ENCODE measurements at places on chromosomes 3 and 15.

- DNase-seq = no peak
Measured at GRCh38 chr3:123296261-123296660, 94.5 kb downstream of the SEC22A start.

DNA sequence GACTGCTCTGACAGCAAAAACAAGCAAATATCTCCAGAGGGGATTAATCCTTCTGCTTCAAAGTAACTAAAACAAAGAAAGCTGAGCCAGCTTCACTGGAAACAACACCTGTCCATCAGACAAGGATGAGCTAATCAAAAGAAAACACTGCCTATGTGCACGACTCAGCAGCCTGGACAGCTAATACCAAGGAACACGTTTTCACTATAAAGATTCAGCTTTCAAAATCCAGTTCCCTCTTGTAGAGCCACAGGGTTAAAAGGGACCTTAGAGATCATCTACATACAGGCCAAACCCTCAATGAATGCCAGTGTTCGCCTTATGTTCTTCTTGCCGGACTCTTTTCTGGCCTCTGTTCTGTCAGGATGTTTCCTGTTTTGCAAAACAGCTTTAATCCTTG, 6.9 kb downstream of the TUSC7 start:
- no peak for DNase-seq

DNA sequence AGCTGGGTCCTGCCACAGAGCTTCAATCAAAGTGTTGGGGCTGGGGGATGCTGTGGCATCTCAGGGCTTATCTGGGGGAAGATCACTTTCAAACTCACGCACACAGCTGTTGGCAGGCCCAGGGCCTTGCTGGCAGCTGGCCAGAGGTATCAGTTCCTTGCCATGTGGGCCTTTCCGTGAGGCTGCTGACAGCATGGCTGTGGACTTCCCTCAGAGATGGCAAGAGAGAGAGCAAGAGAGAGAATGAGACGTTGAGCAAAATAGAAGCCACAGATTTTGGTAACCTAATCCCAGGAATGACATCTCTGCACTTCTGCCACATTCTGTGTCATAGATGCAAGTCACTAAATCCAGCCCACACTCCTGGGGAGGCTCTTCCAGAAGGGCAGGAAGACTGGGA, 91.0 kb downstream of the TPRG1 start:
- DNase-seq = no peak

- DNase-seq = peak; percentile 36
Measured at GRCh38 chr3:128698211-128699047, 27.6 kb upstream of the RAB7A start.

DNA sequence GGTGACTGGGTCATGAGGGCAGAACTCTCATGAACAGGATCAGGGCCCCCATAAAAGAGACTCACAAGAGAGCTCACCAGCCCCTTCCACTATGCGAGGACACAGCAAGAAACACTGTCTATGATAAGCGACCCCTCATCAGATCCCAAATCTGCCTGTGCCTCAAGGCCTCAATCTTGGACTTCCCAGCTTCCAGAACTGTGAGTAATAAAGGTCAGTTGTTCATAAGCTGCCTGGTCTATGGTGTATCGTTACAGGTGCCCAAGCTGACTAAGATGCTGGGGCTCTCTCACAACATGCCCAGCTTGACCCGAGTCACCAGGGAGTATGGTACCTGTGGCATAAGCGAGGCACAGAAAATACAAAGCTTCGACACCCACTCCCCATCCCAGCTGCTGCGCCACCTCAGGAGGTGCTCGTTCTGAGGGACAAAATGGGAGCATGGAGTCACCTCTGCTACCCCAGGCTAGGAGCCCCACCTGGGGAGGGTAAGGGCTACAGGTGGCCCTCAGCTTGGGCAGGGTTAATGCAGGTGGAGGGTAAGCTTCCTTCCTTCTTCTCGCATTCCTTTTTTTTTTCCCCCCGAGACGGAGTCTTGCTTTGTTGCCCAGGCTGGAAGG, 234.1 kb downstream of the ADAMTS17 start:
- DNase-seq = no peak

- peak; percentile 64 for DNase-seq
Measured at GRCh38 chr3:88195951-88196434, 46.2 kb downstream of the C3orf38 start.
